Stimulated activated CD8-positive, alpha-beta memory T cell treated with anti-CD3 and anti-CD28 coated beads, Interleukin-4, amount 100 ng/mL, for 48 hours (primary cell): ENCODE measurements at places on chromosomes 4 and X.

- no peak for DNase-seq
Observed at GRCh38 chr4:189021831-189022230, 882.6 kb downstream of the TRIML1 start.

GRCh38 chr4:8514391-8514790, 65.8 kb upstream of the GPR78 start:
- no peak for DNase-seq

DNA sequence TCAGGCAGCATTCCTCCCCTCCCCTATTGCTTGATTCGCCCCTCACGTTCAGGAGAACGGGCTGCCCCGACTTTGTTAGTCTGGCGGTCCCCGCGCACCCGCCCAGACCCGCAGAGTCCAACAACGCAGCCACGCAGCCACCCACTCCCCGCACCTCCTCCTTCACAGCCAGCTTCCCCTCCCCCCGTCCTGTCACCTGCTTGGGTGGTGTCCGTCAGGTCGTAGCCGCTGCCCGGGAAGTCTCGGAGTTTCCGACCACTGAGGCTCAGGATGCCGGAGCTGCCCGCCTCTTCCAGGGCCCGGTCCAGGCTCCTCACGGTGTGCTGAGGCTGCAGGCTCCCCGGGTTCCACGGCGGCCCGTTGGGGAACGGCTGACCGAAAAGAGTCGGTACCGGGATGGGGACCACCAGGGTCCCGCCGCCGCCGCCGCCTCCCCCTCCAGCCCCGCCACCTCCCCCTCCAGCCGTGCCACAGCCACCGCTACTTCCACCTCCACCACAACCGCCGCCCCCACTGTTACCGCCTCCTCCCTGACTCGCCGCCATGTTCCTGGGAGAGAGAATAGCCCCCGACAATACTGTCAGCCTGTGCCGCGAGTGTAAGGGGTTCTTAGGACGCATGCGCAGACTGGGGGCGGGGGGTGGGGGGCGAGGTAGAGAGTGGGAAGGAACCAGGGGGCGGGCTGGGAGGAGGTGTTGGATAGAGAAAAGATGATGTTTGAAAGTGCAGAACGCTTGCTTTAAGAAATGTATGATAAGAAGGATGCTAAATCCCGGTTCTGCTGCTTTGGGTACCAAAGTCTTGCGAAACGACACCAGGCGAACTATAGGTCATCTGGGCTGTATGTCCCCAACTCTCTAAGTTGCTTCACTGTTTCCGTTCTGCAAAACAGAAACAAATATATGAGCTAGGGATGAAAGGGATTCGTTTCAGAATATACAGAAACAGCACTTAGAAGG, at the start of gene LRCH2:
Gene LRCH2 (minus strand): TSS at position 600 of the 959 bp plus-strand sequence. CDS start 55 bp downstream, at position 545.
- no peak for DNase-seq

GRCh38 chr4:135724421-135724820, 1522.8 kb upstream of the PABPC4L start:
- DNase-seq: no peak
